Activated T-helper 2 cell treated with anti-CD3 and anti-CD28 coated beads, Interferon-gamma antibody, Interleukin-2, Interleukin-4, amounts not matched to agents 10 μg/mL and 5 μg/mL and 100 μg/mL, durations not matched to agents 14 hours and 24 hours and 36 hours (primary cell): ENCODE measurements at places on chromosomes 7 and 10. TPM values are rescaled to one million over a fixed set of nuclear protein-coding genes. Genes with fewer than 3 reads are reported as not detected.

- DNase-seq: no peak
These were observed 233.8 kb downstream of the SORCS1 start for GRCh38 chr10:106930751-106931150.

GRCh38 chr7:152743600-152743999 lies 16.0 kb upstream of the ACTR3B start:
- no peak for DNase-seq

DNA sequence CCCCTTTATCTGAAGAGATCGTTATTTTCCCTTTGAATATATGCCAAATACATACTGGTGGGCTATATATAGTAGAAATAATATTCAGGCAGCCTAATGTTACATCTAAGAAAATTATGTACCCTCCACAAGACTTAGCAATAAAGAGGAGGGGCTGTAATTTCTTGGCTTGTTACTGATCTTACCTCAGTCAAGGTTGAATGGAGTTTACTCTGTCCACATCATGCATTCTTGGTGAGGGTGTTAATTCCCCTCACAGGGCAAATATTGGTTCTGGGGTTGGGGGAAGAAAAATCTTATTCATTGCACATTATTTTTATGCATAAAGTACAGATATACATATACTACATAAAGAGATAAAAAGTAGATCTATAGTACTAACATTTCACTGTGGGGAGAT lies 145.8 kb upstream of the ANK3 start:
- no peak for DNase-seq

DNA sequence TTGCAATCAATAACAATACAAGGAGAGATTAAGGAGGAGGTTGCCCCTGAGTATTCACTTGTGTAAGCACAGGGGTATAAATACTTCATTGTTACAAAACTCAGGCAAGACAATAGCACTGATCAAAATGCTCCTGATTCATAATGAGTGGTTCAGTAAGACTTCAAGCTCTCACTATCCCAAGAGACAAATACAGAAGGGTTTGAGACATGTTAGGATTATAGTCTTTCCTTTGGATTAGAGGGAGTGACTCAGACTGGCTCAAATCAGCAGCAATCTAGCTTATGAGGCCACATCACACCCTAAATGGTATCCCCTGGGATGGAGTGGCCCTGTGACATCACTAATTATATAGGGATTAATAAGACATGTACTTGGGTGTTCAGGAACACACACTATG lies 167.2 kb upstream of the HGF start:
- no peak for DNase-seq

- no peak for DNase-seq
These were observed 137.5 kb upstream of the MKLN1 start for GRCh38 chr7:131190146-131190545.

The PON1 gene
- total RNA-seq: not detected in 2 replicates

DNA sequence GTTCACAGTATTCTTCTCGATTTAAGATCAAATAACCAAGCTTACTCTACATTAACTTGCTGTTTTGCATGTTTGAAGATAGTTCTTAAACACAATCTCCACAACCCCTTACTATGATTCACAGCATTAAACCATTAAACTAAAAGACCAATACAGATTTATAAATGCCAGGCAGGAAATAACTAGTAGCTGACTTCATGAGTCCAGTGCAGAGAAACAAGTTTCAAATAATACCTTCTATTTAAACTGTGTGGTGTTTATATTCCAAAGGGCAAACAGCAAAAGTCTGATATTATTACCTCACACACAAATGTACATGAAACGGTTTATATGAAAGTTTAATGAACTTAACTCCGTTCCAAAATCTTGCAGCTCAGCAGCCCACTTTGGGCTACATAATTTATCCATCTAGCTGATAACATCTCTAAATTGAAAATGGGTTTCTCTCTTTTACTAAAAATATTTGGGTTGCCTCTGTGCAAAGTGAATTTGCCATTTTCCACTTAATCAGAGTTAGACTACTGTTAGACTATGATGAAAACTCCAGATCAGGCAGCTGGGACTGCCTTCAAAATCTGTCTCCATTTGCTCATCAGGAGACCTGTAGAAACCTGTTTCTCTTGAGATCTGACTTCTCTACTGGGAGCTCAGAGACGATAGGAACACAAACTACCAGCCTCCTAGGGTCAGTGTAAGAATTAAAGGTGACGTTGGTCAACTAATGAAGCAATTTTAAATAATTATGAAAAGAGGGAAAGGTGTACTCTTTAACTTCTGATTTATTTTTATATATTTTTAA lies 287.3 kb downstream of the FZD1 start:
- DNase-seq: no peak

GRCh38 chr10:31116226-31116625 lies 84.6 kb upstream of the ZNF438 start:
- DNase-seq: no peak

DNA sequence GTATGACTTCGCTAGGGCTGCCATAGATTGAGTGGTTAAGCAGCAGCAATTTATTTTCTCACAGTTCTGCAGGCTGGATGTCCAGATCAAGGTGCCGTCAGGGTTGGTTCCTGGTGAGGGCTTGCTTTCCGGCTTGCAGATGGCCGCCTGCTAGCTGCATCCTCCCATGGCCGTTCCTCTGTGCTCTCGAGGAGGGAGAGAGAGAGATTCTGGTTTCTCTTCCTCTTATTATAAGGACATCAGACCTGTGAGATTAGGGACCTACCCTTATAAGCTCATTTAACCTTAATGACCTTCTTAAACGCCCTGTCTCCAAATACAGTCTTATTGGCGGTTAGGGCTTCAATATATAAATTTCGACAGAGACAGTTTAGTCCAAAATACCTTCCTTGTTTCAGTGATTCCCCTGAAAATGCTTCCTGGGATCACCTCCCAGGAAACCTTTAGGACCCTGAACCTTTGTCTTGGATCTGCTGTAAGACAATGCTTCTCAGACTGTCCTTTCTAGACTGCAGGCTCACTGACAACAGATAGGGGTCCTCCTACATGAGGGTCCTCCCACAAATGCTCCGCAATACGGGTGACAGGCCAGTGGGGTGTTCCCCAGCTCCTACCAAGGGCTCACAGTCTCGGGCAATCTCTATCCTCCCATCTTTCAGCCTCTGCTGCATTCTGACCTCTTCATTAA lies 82.5 kb upstream of the BAIAP2L1 start:
- no peak for DNase-seq

DNA sequence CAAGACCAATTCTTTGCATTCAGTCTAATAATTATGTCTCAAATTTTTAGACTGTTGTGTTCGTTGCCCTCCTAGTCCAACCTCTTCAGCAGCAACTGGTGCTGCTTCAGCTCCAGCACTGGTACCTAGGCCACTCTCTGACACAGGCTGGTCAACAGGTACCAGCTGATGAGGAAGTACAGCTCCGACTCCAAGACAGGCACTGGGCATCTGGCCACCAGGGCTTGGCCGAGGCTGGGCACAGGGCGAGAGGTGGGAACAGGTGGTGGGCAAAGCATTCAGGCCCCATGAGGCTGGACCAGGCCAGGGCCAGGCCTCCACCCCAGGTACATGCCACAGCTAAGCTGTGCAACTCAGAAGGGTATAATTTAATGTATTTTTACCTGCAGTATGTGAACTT lies 151.5 kb upstream of the AGR3 start:
- no peak for DNase-seq

DNA sequence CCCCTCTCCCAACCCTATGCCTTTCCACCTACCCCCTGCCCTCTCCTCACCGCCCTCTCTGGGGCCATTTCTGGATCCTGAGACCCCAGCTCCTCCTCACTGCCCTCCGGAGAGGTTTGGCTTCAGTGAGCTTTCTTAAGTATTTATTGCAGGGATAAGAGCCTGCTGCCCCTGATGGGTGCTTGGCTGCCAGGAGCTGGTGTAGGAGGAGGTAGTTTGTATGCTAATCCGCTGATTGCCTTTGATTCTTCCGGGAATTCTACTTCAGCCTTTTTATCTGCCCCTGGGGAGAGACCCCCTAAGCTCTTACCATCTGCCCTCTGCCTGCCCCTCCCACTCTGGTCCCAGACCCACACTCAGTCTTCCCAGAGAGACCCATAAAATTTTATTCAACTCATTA lies 263.5 kb upstream of the PODXL start:
- DNase-seq: no peak

- DNase-seq: no peak
These were observed 51.3 kb downstream of the USP6NL start for GRCh38 chr10:11560076-11560709.

- DNase-seq: no peak
These were observed 143.0 kb upstream of the BMPER start for GRCh38 chr7:33762151-33762910.

DNA sequence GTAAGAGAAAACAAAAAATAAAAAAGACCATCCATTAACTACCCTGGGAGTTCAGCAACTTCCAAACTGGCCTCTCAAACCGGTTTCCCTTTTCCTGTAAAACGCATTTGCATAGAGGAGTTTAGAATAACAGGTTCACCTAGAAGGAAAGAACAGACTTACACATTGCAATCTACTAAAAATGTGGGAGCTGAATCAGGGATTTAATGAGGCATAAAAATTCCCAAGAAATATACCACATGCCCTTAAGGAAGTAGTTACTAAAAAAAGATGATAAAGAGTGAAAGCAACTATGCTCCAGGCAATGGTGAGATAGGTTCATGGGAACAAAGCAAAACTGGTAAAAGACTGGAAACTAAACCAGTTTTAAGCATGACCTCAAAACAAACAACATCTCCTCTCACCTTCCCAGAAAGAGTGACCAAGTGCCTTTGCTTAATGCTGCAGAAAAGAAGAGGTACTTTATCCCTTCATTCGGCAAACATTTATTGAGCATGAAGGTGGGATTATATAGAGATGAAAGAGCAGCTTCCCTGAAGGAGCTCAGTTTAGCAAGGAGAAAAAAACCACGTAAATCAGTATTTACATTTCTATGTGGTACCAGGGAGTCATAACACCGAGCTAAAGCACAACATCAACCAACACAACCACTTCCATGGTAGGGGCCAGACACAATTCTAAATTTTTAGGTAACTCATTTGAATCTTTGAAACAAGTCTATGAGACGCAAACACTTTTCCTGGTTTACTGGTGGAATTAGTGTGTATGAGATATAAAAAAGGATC lies 152.8 kb downstream of the SGMS1 start:
- DNase-seq: no peak

The OPALIN gene
- total RNA-seq: not detected in 2 replicates

The MYH16 gene
- not detected in 2 replicates for total RNA-seq

The COPS6 gene
- 116 and 119 TPM in 2 replicates for total RNA-seq

The MOGAT3 gene
- not detected in 2 replicates for total RNA-seq

DNA sequence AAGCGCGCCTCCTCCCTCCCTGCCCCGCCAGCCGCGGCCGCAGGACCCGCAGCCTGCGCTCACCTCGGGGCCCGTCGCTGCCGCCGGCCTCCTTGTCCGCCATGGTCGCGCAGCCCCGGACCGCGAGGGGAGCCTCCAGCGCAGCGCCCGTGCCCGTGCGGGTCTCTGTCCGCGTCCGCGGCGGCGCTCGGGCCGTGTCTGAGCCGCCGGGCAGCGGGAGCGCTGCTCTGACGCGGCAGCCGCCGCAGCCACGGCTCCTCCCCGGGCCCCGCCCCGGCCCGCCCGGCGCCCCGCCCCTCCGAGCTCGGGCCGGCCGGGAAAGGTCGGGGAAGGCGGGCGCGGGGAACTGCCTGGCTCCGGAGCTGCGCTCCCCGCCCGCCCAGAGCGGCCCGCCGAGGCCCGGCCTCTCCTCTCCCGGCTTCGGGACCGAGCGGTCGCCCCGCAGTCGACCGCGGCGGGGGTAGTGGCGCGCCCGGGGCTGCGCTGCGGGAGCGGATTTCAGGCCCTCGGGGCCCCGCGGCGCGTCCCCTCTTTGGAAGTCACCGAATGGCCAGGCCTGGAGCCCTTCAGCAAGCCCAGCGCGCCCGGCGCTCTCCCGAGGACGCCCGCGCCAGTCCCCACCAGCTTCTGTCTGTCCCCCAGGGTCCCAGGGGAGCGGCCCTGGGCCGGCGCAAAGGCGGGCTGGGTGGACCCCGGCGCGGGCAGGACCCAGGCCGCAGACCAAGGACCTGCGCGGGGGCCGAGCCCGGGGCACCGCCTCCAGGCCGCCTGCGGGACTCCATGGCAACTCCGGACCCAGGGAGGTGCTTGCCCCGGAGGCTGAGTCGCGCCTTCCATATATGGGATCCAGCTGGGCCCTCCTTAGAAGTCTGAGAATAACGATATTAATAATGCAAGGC lies at the start of gene HSPA12A:
Gene HSPA12A, minus strand, starts transcription at position 200 of the 899 bp plus-strand sequence. Its CDS starts 97 bp downstream, at position 103.
- peak; percentile 41 for DNase-seq

The GCK gene
- 1.8 and 2.3 TPM in 2 replicates for total RNA-seq

- DNase-seq: no peak
These were observed 26.7 kb downstream of the DMBT1 start for GRCh38 chr10:122587098-122587760.
